ENCODE measurements at places on chromosomes 12 and 14.

GRCh38 chr12:120290609-120291305 lies 946 bp downstream of the RNU4-2 start:
- no peak for DNase-seq

DNA sequence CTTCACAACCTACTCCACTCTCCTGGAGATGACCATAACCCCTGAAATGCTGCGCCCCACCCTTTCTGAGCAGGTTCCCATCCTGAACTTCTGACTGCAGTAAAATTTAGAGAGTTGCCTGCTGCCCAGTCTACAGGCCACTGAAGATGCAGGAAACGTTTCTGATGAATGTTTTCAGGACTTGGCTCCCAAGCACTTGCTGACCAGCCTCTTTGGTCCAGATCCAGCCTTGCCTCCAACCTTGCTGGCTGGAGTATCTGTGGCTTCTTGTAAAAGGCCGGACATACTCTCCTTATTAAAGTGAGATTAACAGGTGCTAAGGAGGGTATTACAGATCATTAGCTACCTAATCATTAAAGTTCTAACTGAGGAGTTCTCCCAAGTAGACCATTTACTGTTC lies 70.3 kb upstream of the STXBP6 start:
- no peak for DNase-seq

GRCh38 chr14:71395151-71395604 lies 487.9 kb downstream of the PCNX1 start:
- no peak for DNase-seq

DNA sequence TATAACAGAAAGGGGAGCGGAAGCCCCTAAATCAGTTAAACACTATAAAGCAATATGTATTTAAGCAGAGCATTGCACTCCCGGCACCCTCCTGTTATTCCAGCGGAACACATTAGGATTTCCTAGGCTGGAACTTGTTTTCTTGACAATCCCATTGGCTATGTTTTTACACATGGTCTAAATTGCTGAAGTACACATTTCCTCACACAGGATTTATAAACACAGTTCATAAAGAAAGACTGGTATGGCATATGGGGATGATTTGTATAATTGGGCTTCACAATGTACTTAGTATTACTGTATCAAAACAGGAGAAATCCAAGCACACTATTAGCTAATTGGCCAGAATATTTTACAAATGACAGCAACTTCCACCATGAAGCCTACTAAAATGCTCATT lies 23.3 kb downstream of the PAX9 start:
- no peak for DNase-seq

DNA sequence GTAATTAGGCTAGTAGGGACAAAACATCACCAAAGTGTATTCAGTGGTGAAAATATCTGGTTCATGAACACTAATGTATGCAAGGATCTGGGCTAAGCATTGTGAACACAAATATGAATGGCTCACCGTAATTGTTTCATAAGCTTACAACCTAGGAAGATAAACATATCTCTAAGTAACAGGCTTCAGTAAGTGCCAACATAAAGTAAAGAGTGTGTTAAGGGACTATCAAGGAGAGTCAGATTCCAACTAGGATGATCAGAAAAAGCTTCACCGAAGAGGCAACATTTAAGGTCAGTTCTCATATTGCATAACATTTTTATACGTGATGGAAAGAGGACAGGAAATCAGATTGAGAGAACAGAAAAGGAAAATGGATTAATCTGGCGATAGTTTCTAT lies 29.4 kb downstream of the ABCC9 start:
- no peak for DNase-seq

DNA sequence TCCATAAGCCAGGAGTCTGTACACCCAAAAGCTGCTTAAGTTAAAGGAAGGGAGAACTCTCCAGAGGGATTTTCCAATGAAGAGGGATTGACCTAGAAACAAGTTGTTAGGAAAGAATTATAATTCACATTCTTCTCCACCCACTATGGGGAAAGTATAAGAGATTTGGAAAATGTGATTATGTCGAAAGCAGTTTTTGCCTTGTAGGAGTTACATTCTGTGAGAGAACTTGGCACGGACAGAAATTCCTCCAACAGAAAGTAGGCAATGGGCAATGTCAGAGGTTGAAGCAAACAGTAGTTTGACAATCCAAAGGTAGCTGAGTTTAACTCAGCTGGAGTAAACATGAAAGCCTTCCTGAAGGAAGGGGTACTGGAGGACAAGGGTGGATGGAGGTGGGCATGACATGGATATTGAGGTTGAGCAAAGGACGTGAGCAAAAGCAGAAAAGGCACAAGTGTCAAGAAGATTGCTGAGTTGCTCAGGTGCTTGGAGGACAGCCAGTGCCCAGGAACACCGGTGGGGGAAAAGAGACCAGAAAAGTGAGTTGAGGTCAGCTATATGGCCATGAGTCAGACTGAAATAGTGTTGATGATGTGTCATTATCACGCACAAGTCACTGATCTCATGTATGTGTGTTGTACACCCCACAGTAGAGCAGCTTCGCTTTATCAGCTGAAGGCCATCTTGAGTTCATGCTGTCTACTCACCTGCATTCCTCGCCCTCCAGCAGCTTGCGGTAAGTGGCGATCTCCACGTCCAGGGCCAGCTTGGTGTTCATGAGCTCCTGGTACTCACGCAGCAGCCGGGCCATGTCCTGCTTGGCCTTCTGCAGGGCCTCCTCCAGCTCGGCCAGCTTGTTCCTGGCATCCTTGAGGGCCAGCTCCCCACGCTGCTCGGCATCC lies 4.0 kb downstream of the KRT5 start:
- DNase-seq, result no peak

DNA sequence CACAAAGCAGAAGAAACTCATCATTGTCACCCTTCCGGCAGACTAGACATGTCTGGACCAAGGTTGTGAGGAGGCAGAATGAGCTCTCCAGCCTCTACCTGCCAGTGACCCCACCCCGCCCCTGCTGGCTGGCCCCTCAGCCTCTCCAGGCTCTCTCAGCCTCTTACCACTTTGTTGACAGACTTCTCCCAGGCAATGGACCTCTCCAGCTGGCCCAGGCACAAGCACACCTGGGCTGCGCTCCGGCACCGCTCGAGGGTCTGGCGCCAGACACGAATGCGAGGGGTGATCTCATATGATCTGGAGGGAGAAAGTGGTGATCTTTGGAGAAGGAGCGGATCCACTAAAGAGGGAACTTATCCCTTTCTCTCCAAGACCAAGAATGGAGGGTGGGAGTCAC lies 30.3 kb downstream of the BAZ2A start:
- no peak for DNase-seq

GRCh38 chr12:41188058-41188840 lies at the start of gene PDZRN4:
PDZRN4 (plus strand) TSS chr12:41188320.
- DNase-seq, result no peak

GRCh38 chr12:95258803-95259202 lies 41.2 kb downstream of the VEZT start:
- no peak for DNase-seq

DNA sequence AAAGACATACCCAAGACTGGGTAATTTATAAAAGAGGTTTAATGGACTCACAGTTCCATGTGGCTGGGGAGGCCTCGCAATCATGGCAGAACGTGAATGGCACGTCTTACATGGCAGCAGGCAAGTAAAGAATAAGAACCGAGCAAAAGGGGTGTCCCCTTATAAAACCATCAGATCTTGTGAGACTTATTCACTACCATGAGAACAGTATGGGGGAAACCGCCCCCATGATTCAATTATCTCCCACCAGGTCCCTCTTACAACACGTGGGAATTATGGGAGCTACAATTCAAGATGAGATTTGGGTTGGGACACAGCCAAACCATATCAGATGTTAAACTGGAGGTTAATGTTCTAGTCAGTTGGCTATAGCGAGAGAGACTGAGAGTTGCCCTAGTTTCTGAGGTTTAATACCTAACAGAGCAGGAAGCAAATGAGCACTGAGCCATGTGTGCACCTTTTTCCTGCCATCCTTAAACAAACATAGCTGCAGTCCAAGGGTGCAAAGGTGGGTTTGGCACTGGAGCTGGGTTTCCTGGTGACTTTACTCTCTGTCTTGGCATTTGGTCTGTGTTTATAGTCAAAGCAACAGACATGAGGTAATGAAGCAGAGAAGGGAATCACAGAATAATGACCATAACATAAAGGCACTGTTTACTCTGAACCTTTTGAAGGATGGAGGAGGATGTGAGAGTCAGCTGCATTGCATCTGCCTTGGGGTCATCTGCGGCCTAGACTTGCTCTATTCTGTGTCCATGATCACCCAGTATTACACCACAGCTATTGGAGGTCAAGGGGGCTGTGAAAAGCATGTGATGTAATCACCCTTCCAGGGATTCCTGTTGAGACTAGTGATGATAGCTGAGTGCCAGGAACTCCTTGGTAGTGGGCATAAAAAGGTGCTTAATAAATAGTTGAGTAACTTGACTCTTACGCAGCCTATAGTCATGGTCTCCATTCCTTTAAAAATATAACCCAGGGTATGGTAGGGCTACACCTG lies 83.6 kb upstream of the USP44 start:
- no peak for DNase-seq

DNA sequence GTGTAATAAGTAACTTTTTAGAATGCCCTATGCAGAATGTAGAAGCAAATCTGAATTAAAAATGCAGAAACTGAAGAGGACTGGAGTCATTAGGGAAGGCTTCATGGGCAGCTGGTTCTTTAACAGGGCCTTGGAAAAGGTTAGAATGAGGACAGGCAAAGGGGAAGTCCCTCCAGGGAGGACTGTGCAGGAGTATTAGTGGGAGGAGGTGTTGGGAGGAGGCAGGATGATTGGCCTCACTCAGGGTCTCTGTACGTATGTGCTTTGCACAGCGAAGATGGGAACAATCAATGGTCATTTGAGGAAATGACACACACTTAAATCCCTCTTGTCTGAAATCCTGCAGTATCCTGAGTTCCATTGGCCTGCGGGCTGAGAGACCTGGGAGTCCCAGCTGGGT lies 119.7 kb downstream of the PTCSC3 start:
- no peak for DNase-seq

DNA sequence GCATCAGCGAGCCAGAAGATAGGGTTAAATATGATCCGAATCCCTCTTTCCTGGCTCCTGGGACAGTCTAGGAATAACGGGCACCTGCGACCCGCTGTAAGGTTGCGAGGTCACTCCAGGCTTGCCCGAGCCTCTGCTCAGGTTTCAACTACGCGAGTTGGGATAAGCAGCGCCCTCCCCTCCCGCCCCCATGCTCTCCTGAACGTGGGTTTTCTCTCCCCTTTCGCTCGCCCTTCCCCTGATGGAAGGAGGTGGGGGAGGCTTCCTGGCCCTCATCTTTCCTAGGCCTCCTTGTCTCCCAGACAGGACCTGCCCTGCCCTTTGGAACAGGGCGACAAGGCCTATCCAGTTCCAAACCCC lies 753 bp upstream of the ATP5MC2 start:
- peak; percentile 25 for DNase-seq

DNA sequence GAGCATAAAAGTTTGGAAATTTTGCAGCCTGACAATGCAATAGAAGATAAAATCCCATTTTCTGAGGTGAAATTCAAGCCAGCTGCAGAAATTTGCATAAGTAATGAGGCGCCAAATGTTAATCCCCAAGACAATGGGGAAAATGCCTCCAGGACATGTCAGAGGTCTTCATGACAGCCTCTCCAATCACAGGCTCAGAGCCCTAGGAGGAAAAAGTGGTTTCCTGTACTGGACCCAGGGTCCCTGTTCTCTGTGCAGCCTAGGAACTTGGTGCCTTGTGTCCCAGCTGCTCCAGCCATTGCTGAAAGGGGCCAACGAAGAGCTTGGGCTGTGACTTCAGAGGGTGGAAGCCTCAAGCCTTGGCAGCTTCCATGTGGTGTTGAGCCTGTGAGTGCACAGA lies 1218.1 kb downstream of the GALC start:
- no peak for DNase-seq

GRCh38 chr14:89265234-89265633 lies 151.8 kb downstream of the FOXN3 start:
- no peak for DNase-seq

DNA sequence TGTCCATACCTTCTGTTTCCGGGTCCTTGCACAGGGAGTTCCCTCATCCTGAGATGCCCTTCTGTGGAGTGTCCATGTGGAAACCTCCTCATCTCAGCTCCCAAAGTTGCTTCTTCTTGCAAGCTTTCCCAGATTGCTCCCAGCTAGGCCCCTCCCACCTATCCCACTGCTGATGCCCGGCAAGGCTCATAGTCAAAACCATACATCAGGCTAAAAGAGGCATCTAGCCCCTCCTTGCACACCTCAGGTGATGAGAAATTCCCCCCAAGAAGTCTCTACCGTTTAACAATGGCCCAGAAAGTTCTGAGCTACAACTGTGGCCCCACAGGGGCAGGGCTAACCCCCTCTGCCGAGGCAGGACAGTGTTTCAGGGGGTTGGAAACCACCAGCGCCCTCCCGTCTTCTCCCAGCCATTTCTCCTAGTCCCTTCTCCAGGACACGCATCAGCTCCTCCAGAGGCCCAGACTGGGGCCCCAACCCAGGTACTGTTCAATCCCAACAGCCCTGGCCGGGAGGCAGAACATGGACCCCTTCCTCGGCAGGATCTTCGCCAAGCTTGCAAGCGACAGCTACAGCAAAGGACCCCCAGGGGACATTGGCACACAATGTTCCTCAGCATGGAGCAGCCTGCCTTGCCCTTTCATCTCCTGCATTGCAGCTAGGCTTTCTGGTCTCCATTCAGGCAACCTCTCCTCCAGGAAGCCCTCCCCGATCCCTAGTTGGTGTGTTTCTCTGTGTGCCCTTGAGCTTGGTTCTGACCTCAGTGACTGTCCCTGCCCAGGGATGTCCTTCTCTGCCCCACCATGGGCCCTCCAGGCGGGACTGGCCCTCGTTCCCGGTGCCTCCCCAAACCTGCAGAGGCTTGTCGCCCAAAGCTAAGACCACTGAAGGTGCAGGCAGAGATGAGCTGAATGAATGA lies 4.5 kb upstream of the BEGAIN start:
- no peak for DNase-seq
